ENCODE measurements at places on chromosomes 6 and 20.

DNA sequence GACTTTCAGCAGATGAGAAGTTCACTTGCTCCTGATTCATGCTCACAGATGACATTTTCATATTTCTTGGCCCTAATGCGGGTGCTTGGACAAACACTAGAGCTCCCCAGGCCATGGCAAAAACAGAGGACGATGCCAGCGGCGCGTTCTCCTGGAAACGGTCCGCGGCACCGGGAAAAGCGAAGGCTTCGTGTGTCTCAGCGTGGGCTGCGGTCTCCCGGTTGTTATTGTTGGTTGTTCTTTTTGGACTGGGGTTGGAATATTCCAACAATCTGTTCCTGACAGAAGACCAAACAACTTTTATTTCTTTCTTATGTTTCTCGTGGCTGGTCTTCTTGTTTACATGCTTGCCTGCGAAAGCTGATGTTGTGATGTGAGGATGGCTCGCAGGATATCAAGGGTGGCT, 46.8 kb upstream of the NEDD9 start:
- no peak for DNase-seq

DNA sequence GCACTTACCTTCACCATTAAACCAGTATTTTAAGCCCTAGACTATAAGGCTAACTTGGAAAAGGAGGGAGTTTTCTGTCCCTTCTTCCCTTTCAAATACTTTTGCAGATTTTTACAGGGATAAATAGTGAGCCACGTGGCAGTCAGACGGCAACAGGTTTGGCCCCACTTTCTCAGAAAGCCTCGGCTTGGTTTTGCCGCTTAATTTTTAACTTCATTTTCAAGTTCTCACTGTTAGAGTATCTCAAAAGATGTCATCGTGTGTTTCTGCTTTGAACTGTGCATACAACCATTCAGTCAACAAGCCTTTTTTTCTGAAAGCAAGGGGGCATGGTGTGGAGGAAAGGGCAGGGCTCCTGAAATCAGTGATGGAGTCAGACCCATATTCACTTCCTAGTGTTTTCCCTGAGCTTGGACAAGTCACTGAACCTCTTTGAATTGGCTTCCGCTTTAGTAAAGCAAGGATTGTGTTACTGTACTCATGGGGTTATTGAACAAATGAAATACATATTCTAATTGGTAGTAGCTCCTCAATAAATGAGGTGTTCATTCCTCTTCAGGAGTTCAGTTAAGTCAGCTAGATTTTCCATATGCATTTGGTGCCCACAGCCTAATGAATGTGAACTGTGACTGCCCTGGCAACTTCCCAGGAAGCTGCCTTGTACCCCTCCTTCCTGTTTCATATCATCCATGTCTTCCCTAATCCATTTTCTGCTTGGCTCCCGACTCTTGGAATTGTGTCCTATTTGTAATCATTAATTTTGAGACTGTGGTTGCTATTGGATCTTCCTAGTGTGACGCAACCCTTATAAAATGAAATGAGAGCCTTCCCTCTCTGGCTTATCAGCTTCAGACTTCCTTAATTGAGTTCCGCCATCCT, at the start of gene SLC17A2:
Gene SLC17A2, minus strand, starts transcription at position 160 of the 879 bp plus-strand sequence. CDS start 4,895 bp downstream, outside the sequence.
- DNase-seq: no peak

DNA sequence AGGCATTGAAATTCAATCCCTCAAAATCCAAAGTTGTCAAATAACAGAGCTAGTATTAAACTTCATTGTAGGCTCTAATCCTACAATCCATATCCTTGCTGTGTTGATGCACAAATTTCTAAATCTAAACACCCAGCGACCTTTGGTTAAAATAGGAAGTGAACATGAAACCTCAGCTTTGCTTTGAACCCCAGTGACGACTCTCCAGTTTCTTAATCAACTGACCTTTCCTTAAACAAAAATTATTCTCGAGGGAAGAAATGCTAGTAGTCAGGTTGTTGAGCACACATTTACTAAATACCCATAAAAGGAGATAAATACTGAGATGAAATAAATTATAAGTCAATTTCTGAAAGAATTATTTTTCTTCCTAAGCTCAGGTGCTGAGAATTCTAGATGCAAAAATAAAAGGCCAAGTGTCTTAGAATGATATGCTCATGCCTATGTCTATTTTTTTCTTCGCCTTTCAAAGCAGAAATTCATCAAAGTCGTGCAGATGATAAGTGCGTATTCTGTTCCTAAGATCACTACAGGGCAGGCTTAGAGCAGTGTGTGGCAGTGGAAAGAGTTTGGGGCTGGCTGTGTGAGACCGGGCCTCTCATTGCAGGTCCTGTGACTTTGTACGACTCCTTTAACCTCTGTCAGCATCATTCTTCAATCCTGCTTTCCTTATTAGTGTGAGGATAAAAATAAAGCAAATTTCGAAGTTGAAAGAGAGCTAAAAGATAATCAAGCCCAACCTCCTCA, 208.7 kb downstream of the PRL start:
- DNase-seq: no peak

GRCh38 chr20:44690781-44691423, 24.3 kb upstream of the CCN5 start:
- no peak for DNase-seq

DNA sequence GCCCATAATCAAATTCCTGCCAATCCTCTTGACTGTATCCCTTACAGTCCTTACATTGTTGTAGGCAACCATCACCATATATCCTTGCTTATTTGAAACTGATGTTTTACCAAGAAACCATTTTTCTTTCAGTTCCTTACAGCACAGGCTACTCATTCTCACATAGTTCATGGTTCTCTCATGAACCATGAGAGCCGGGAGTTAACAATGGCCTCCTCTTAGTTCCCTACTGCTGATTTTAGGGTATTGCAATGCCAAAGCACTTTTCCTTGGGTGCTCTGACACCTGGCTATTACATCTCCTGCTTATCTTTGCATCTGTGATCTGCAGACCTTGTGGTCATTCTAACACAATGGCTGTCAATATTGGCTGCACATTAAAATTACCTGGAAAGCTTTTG, 133.4 kb downstream of the MYB start:
- no peak for DNase-seq

DNA sequence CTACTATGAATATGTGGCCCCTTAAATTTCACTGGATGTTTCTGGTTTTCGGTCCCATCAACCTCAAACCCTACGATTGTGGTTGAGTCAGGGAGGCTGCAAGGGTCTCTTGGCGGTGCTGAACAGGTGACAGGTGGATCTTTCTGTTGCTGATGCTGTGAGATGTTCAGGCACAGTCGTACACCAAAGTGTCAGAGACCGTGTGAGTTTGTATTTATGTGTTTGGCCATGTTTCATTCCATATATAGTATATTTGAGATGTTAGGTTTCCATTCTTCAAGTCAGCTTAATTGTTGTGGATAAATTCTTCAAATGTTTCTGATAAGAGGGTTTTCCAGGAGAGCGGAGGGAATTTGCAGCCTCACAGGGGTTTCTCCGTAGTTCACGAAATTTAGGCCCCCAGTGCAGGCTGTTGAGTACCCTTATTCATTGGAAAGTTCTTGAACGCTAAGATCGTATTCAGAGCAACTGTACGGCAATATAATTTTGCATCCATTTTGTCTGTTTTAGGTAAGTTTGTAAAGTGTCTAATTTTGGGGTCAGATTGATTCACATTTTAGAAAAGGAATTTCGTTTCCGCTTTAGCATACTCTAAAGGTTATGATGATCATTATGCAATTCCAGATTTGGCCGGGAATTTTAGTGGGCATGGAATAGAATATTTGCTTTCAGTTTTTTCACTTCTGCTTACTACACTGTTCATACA, 1.2 kb downstream of the TAB2 start:
- no peak for DNase-seq
